Naive B cell (primary cell): ENCODE measurements at places on chromosomes 3 and 15.

GRCh38 chr15:83270176-83270575 is 14.3 kb downstream of the BNC1 start:
- no peak overlapping the region for H3K4me3 ChIP-seq
- DNase-seq: no peak
- peaks cover 34% of the 10 kb centered on the region for H3K27me3 ChIP-seq
- H3K4me1 ChIP-seq: no peaks in the 10 kb centered on the region
- no peaks in the 10 kb centered on the region for H3K36me3 ChIP-seq

DNA sequence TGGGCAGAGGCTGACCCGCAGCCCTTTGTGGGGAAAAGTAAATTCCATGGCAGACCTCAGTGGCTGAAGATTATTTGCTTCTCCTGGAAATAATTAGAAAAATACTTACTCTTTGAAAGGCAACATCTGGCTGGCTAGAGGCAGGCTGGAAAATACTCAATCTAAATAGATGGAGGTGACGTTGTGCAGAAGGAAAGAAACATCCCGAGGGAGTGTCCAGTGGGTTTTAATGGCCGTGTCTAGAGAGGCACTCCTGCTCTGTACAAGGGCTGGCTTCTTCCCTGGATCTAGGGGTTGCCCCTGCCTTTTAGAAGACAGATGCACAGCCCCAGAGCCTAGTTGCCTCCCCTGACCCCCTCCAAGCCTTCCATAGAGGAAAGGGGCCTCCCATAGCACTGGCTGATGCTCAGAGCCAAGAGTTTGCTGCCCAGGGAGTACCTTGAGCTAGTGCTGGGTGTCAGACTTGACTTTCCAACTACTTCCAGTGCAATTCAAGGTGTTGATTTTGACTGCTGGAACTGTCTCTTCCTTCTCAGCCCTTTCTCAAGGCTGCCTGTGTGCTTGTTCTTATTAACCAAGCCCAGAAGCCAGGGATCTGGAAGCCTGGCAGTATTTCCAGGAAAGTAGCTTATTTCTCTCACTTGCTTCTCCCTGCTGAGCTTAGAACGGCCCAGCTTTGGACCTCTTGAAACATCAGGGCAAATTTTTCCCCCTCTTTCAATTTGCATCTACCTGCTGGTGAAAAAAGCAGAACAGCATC is 27.4 kb downstream of the CGNL1 start:
- H3K27ac ChIP-seq: no peak overlapping the region
- H3K4me1 ChIP-seq: no peaks in the 10 kb centered on the region
- peaks cover 8% of the 10 kb centered on the region for H3K27me3 ChIP-seq
- H3K36me3 ChIP-seq: no peaks in the 10 kb centered on the region

DNA sequence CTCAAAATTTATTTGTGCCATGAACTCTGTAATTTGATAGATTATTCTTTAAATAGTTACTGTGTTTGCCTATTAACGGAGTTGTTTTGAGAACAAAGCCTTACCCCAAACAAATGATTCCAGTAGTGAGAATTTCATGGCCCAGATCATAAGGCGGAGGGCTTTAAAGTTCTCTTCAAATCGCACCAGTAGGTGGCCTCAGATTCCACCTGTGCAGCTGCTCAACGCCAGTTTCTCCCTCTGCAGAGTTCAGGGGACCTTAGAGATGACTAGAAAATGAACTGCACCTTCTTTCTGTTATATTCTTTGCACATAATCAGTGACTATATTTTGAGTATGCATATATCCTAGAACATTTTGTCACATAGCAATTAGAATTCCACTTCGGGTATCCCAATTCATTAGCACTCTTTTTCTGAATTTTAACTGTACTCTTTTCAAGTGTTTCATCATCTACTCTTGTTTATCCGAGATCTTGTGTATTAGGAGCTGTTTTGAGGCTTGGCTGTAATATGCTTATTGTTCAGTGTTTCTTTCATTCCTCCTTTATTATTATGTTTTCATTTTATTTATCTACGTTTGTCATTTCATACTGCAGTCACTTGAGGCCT is 232.6 kb upstream of the CHRM5 start:
- peaks cover 4% of the 10 kb centered on the region for H3K4me1 ChIP-seq
- H3K4me3 ChIP-seq: no peak overlapping the region
- no peaks in the 10 kb centered on the region for H3K27me3 ChIP-seq
- DNase-seq: no peak

- peaks cover 7% of the 10 kb centered on the region for H3K36me3 ChIP-seq
- no peaks in the 10 kb centered on the region for H3K4me1 ChIP-seq
- no peak overlapping the region for H3K27ac ChIP-seq
- no peak overlapping the region for H3K4me3 ChIP-seq
- no peak for DNase-seq
Observed at GRCh38 chr15:79779746-79780145, 117.1 kb downstream of the MTHFS start.
